Activated T-cell treated with anti-CD3 and anti-CD28 coated beads, Interleukin-2, amount 50 U/mL, for 72 hours (primary cell): ENCODE measurements at places on chromosomes 12 and 14. TPM values are rescaled to one million over a fixed set of nuclear protein-coding genes. Genes with fewer than 3 reads are reported as not detected.
A peak's percentile ranks its signal among the peaks of the same experiment; 100 is the strongest.

The ABCC9 gene
- 0.19 TPM for total RNA-seq

DNA sequence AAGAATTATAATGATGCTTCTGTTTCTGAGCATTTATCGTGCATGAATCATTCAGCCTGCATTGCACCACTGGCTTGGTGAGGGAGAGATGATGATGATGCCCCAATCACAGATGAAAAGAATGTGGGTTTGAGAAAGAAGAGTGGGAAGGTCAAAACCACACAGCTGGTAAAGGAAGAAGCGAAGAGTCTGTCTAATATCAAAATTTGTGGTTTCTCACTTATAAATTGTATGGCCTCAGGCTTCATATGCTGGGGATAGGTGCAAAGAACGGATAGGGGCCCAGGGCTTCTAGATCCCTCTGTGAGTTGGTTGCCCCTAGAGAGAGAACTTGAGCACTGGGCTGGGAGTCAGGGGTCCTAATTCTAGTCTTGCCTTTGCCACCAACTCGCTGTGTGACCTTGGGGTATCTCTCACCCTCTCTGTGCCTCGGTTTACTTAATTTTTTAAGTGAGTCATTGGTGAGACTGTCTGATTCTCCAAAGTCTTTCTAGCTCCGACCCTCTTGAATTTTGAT, 2.2 kb downstream of the OASL start:
- DNase-seq, result peak; percentile 61
- H3K27me3 ChIP-seq, result peaks cover 13% of the 10 kb centered on the region
- H3K27ac ChIP-seq, result peak overlapping the region; percentile 61
- H3K4me1 ChIP-seq, result peaks cover 70% of the 10 kb centered on the region
- peak overlapping the region; percentile 94 for H3K4me3 ChIP-seq

GRCh38 chr12:121514184-121514742, 66.6 kb downstream of the KDM2B start:
- H3K4me1 ChIP-seq, result peaks cover 8% of the 10 kb centered on the region
- DNase-seq, result no peak
- H3K4me3 ChIP-seq, result no peak overlapping the region
- no peaks in the 10 kb centered on the region for H3K27me3 ChIP-seq

DNA sequence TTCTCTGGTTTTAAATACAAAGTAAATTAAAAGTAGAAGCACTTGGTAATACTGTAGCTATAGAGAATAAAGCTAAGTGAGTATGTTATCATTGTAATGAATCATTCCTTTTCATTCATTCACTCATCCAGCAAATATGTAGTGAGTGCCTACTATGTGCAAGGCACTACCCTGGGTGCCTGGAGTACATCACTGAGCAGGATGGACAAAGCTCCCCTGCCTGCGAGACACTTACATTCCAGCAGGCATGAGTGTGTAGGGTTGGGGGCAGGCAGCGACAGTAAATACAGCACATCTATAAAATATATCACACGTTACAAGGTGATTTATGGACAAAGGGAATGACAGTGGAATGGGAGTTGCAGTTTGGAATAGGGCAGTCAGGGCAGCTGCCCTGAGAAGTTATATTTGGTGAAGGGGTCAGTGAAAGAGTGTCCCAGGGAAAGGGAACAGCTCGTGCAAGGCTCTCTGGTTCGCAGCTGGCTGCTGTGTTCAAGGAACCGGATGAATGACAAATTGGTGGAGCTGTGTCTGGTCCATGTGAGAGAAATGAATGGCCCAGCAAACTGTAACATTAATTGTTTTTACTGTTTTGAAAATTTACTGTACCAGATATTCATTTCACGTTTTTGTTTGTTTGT, 159.6 kb downstream of the CRADD start:
- no peak overlapping the region for H3K4me3 ChIP-seq
- no peak for DNase-seq
- no peak overlapping the region for H3K27ac ChIP-seq
- H3K27me3 ChIP-seq, result no peaks in the 10 kb centered on the region
- H3K36me3 ChIP-seq, result peaks cover 2% of the 10 kb centered on the region

The SFSWAP gene
- 58.5 TPM for total RNA-seq

DNA sequence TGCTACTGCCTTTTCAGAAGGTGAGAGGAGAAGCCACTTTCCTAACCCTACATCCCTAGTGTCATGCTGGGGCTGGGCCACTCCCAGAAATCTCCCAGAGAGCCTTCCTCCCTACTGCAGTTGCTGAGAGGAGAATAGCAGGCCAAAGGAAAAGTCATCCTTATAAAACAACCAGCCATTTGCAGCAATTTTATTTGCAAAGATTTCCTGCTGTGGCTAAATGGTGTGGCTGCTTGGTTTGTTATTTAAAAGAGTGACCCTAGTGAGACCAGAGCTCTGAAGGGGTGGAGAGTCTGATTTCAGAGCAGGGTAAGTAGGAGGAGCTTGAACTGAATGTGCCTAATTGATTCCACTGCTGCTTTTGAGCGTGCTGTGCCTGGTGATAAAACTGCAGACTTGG, 232.0 kb downstream of the GRIN2B start:
- no peak for DNase-seq
- no peak overlapping the region for H3K27ac ChIP-seq
- no peak overlapping the region for H3K4me3 ChIP-seq
- peaks cover 16% of the 10 kb centered on the region for H3K27me3 ChIP-seq

DNA sequence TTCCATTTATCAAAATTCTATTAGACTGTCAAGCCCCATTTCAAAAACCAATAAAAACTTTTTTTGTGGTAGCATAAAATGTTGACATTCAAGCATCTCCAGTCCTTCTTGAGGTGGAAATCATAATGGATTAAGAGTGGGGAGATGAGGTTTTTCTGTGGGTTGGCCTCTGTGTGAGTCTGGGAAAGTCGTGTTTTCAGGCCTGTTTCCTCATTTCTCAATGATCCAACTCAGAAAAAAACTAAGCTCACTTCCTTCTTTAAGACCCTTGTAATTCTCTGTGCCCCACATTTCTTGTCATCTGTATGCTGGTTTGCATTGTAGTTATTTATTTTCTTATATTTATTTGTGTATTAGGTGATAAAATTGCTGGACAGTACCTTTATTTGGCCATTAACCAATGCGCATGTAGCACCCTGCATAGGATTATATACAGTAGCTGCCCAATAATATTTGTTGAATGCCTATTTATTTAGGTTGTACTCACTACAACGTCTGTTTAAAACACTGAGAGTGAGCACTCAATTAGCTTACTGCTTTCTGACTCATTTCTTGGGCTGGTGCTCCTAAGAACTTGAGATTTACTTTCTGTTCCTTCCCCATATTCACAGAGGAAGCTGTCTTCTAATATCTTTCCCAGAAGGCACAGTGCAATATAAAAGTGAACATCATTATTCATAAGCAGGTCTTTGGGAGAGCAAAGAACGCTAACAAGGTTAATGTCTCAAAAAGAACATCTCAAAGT, 121.9 kb downstream of the DNAI7 start:
- DNase-seq, result no peak
- no peak overlapping the region for H3K4me3 ChIP-seq
- peaks cover 29% of the 10 kb centered on the region for H3K4me1 ChIP-seq
- peaks cover 2% of the 10 kb centered on the region for H3K36me3 ChIP-seq

DNA sequence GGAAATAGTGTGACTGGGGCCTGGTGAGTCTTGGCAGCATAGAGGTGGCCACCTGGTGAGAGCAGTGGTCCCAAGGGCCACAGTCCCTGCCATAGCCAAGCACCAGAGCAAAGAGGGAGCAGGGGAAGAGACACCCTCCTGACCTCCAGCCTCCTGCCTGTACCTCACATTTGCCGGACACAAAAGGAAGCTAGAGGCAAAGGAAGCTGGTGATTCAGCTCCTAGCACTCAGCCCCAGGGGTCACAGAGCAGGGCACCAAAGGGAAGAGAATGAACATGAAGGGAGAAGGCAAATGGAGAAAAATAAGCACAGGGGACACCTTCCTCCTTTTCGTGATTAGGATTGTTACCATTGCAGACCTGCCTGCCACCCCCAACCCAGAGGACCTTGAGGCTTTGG, 216.8 kb downstream of the ZFP36L1 start:
- H3K4me3 ChIP-seq, result no peak overlapping the region
- H3K27ac ChIP-seq, result no peak overlapping the region
- no peak for DNase-seq
- no peaks in the 10 kb centered on the region for H3K27me3 ChIP-seq

DNA sequence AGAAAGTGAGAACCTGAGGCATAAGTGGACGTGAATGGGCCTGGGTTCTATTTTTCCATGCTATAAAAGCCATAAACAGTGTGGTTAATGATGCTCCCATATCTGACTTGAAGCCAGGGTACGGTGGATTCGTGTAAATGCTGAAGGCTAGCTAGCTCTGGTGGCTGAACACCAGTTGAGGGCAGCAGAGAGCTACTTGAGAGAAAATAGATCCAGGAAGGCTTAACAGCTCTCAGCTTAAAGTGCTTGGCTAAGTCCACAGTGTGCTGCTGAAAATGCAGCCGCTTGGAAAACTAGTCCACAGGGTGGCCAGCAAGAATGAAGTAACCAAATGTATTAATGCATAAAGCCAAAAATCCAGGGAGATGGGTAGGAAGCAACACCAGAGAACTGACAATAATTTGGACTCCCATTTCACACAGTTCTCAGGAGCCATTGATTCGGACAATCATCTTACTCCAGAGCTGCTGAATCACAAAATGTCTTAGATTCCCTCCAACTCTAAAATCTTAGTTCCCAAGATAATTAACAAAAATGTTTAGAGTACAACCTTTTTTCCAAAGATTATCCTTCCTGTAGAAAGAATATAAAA, 15.0 kb upstream of the FOXG1 start:
- no peak for DNase-seq
- H3K27me3 ChIP-seq, result peaks cover 21% of the 10 kb centered on the region
- no peak overlapping the region for H3K4me3 ChIP-seq
- no peak overlapping the region for H3K27ac ChIP-seq
- no peaks in the 10 kb centered on the region for H3K4me1 ChIP-seq

DNA sequence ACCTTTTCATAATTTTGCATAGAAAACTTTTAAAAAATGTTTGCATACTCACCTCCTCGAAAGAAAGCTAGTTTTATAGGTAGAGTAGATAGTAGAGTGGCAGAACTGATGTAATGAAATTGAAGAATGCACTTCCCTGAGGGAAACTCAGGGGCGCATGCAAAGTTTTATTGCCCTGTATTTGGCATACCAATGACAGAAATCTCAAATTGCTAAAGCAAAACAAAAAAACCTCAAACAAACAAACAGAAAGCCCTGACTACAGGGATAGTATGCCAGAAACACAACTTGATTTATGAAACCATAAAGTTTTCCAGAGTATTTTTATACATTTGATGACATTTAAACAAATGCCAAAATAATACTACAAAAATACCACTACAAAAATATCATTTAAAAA, 1.8 kb downstream of the RASSF9 start:
- no peaks in the 10 kb centered on the region for H3K36me3 ChIP-seq
- H3K27me3 ChIP-seq, result no peaks in the 10 kb centered on the region
- no peak overlapping the region for H3K27ac ChIP-seq
- no peak overlapping the region for H3K4me3 ChIP-seq

The GNB3 gene
- 1.3 TPM for total RNA-seq

The DAO gene
- not detected for total RNA-seq

- no peak for DNase-seq
- peaks cover 17% of the 10 kb centered on the region for H3K4me1 ChIP-seq
- H3K27me3 ChIP-seq, result no peaks in the 10 kb centered on the region
- H3K36me3 ChIP-seq, result peaks cover 24% of the 10 kb centered on the region
- H3K27ac ChIP-seq, result peak overlapping the region; percentile 75
Observed at GRCh38 chr14:52175982-52176502, 91.5 kb upstream of the PTGDR start.

GRCh38 chr12:124829708-124830304, 33.9 kb downstream of the SCARB1 start:
- no peaks in the 10 kb centered on the region for H3K36me3 ChIP-seq
- no peaks in the 10 kb centered on the region for H3K27me3 ChIP-seq
- peaks cover 12% of the 10 kb centered on the region for H3K4me1 ChIP-seq
- DNase-seq, result no peak

The OR4N2 gene
- total RNA-seq, result not detected

GRCh38 chr12:1919763-1920162, 1.3 kb upstream of the CACNA2D4 start:
- no peaks in the 10 kb centered on the region for H3K36me3 ChIP-seq
- H3K27ac ChIP-seq, result no peak overlapping the region
- H3K4me1 ChIP-seq, result peaks cover 25% of the 10 kb centered on the region

DNA sequence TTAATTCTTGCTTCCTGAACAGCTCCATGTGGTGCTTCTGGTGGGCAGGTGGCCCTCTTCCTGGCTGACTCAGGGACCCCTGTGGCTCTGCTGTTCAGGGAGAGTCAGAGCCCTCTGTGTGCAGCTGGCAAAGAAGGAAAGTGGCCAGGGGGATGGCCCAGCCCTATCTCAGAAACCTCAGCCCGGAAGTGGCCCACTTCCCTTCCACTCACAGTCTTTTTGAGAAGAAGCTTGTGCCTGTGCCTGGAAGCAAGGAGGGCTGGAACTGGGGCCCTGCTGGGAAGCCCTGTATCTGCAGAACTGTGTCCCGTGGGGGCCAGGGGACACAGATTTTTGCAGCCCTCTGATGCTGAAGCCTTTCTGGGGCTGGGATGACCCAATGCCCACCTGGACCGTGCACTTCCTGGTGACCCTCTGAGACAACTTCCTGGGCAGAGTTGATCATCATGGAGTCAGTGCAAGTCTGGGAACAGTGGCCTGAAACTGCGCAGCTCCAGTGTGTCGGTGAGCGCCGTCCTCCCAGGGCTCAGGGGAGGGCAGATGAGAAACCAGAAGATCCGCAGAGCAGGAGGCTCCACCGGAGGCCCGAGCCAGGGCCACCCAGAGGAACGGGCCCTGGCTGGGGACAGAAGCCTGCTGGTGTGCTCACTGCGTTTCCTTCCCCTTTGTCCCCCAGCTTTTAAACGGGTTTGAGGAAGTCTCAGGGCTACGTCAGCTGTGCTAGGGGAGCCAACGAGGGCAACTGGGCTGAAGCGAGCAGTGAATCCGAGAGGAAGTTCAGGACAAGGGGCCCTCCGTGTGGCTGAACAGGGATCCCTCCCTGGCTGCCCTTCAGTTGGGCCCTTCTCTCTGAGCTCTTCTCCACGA, 217.4 kb upstream of the RTL1 start:
- H3K4me1 ChIP-seq, result peaks cover 24% of the 10 kb centered on the region
- peak overlapping the region; percentile 48 for H3K4me3 ChIP-seq
- H3K36me3 ChIP-seq, result no peaks in the 10 kb centered on the region
- peaks cover 11% of the 10 kb centered on the region for H3K27me3 ChIP-seq
- no peak overlapping the region for H3K27ac ChIP-seq
